Muscle of leg (tissue), 16 donors: ENCODE measurements at places on chromosomes 6 and 20. TPM values are rescaled to one million over a fixed set of nuclear protein-coding genes. Genes with fewer than 3 reads are reported as not detected.

- DNase-seq = no peak
These were observed 194.3 kb upstream of the MARCKS start for GRCh38 chr6:113662688-113663333.

GRCh38 chr6:82035526-82035925, 212.0 kb downstream of the IBTK start:
- DNase-seq = peak; percentile 83

- DNase-seq = no peak
These were observed 24.7 kb downstream of the GJA1 start for GRCh38 chr6:121460170-121460569.

NTSR1 gene
- total RNA-seq = 0.04 TPM

PPP1R3G gene
- total RNA-seq = 2.6 TPM

GRCh38 chr20:658731-659291, 5.8 kb upstream of the SRXN1 start:
- peak; percentile 74 for DNase-seq

CCDC170 gene
- total RNA-seq = 1.2 TPM

DNA sequence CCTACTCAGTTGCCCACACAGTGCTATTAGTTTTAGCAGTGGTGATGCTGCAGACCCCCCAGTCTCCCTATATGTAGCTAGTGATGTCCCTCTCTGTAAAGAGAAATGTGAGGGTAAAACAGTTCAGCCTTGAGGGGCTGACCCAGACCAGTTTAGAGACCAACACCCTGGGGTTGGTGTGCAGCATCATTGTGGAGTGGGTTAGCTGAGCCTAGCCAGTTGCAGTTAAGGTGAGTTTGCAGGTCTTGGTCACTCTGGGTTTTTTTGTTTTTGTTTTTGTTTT, 401 bp upstream of the B3GALT4 start:
- DNase-seq = no peak

DEFB124 gene
- 0.62 TPM for total RNA-seq

- DNase-seq = no peak
These were observed 1.6 kb upstream of the RPS12 start for GRCh38 chr6:132812756-132813172.

GRCh38 chr6:130848945-130849344, 21.7 kb downstream of the SMLR1 start:
- DNase-seq = no peak

SLC22A2 gene
- total RNA-seq = 0.04 TPM

GRCh38 chr20:7355051-7355450, 585.2 kb downstream of the HAO1 start:
- no peak for DNase-seq

- DNase-seq = peak; percentile 57
These were observed 23.5 kb downstream of the FOXF2 start for GRCh38 chr6:1412901-1413300.

- no peak for DNase-seq
These were observed 185.7 kb upstream of the FLRT3 start for GRCh38 chr20:14523090-14523489.

KIAA0408 gene
- 17.6 TPM for total RNA-seq

- DNase-seq = no peak
These were observed 8.7 kb upstream of the OSBPL2 start for GRCh38 chr20:62229667-62230066.

NNAT gene
- total RNA-seq = 372 TPM

- peak; percentile 40 for DNase-seq
These were observed 1.1 kb upstream of the SLC22A23 start for GRCh38 chr6:3457710-3458602.

- peak; percentile 74 for DNase-seq
These were observed 12.1 kb upstream of the NFATC2 start for GRCh38 chr20:51554538-51555165.

TCP11 gene
- total RNA-seq = 0.44 TPM

CNR1 gene
- total RNA-seq = 0.13 TPM

- no peak for DNase-seq
These were observed 8.4 kb downstream of the VSX1 start for GRCh38 chr20:25073544-25073943.

DNA sequence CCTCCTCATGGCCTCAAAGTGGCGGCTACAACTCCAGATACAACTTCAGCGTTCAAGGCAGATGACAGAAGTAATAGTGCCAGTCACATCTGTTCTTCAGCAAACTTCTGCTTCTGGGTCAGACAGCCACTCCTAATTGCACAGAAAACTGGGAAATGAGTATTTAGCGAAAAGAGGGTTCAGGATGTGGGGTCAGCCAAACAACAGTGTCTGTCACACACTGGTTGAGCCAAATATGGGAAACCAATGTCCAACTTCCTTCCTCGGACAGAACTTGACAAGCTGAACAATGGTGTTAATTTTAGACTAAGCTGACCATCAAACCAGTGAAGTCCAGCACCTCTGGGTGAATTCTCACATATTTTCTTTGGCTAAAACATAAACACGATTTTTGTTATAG, 22.1 kb downstream of the NUDT3 start:
- peak; percentile 70 for DNase-seq

NHLRC1 gene
- 2.5 TPM for total RNA-seq

COL11A2 gene
- total RNA-seq = 172 TPM

GRCh38 chr6:89430201-89430962, 2.6 kb upstream of the ANKRD6 start:
- DNase-seq = no peak
